SW 1271 (cell line): ENCODE measurements at places on chromosomes 3 and 15.
A peak's percentile ranks its signal among the peaks of the same experiment; 100 is the strongest.

- DNase-seq: no peak
Observed at GRCh38 chr3:129348734-129349133, 70.1 kb downstream of the HMCES start.

DNA sequence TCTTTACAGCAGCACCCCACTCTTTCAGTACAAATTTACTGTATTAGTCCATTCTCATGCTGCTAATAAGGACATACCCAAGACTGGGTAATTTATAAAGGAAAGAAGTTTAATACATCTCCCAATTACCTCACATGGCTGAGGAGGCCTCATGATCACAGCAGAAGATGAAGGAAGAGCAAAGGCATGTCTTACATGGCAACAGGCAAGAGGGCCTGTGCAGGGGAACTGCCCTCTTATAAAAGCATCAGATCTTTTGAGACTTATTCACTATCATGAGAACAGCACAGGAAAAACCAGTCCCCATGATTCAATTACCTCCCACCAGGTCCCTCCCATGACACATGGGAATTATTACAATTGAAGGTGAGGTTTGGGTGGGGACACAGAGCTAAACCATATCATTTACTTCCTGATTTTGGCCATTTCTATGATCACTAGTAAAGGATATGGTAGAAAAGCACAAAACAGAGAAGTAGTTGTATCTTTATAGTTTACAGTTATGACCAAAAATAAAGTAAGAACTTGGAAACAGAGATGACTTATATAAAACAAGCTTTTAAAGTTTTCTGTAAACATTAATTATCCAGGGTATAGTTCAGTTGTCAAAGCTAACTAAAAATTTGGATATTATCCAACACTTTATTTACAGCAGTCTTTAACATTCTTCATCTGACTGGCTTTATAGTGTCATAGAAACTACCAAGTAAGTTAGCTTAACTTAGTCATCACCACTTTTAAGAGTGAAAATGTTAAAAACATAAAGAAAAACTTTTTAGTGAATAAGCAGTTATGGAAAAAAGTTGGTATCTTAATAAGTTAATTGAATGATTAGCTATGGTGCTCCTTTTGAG is 40.2 kb downstream of the P2RY1 start:
- DNase-seq: no peak

- DNase-seq: peak; percentile 48
Observed at GRCh38 chr3:10263646-10264363, 15.5 kb downstream of the TATDN2 start.

- DNase-seq: peak; percentile 35
Observed at GRCh38 chr15:80480909-80481308, 76.7 kb downstream of the ARNT2 start.

- no peak for DNase-seq
Observed at GRCh38 chr15:68113273-68113672, 59.2 kb downstream of the PIAS1 start.

DNA sequence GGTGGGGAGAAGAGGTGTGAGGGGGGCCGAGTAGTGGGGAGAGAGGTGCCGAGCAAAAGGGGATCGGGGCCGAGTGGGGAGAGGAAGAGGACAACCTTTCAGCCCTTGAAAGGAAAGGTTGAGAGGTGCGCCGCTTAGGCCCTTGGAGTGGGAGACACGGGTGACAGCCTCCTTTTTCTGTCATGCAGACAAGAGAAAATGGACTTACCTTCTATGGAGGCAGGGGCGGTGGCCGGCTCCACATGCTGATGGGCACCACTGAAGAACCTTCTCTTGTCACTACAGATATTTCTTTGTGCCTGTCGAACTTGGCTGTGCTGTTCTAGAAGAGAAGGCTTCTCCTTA is 421 bp downstream of the KLHL18 start:
- DNase-seq: no peak

DNA sequence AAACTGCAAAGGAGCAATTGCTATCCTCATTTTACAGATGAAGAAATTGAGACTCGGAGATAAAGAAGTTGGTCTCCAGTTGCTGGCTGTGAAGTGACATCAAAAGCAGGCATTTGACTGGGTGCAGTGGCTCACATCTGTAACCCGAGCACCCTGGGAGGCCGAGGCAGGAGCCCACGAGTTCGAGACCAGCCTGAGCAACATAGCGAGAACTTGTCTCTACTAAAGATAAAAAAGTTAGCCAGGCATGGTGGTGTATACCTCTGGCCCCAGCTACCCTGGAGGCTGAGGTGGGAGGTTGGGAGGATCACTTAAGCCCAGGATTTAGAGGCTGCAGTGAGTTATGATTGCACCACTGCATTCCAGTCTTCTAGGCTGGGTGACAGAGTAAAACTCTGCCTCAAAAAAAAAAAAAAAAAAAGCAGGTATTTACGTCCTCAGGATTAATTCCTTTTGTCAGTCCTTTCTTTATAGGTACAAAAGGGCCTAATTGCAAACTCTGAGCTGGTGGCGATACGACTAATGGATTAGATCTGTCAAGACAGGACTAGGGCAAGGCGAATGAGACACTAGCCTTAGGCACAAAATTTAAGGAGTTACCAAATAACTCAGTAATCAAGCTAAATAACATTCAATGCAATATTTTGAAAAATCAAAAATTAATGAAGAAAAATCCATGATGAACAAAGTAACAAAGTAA is 5.9 kb upstream of the DNASE1L3 start:
- DNase-seq: no peak

DNA sequence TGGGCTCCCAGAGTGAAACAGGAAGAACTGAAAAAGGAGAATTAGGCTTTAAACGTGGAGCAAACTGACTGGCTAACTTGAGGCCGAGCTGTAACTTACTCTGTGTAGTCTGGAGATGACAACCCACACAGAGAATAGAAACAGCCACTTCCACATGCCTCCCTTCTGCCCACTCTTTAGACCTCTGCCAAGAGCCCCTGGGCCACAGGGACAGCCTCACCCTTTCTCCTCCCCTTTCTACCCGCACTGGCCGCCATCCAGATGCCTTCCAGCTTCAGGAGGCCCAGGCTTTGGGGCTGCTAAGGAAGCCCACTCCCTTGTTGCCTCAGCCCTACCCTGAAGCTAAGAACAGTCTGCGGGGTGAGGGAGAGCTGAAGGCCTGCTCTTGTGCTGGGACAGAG is 6.8 kb downstream of the ARHGAP31 start:
- no peak for DNase-seq

DNA sequence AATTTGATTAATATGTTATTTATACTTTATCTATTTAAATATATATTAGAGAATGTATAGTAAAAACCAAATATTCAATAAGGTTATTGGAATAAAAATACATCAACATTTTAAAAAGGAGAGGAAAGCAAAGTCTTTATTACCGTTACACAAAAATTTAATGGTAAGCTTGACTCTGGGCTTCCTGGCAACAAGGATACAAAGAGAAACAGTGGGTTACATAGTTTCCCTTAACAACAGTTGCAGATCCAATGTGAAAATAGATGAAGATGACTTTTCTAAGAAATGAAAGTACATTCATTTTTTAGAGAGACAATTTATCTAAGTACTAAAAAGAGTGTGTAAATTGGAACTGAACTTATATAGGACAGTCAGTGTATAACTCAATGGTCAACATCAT is 6.0 kb upstream of the PHLDB2 start:
- DNase-seq: no peak

DNA sequence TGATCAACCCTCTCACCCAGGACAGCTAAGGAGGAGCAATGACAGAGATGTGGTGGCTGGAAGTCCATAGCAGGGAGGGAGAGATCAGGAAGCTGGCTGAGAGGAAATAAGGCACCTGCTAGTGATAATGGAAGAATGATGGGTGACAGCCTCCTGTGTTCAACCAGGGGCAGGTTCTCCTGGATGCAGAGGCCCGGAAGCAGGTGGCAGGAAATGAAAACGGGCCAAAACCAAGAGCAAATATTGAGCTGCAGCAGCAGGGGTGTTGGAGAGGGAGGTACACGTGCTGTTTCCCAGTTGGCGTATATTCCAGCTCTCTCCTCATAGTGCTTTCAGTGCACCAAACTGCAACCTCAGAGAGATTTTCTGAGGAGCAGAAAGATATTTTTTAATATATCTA is 213.4 kb upstream of the TBL1XR1 start:
- DNase-seq: no peak

- DNase-seq: no peak
Observed at GRCh38 chr3:194487289-194488054, 670 bp upstream of the ATP13A3 start.

- no peak for DNase-seq
Observed at GRCh38 chr3:154584974-154585373, 155.0 kb upstream of the GPR149 start.

- no peak for DNase-seq
Observed at GRCh38 chr15:79673416-79674123, 223.2 kb downstream of the MTHFS start.

- DNase-seq: no peak
Observed at GRCh38 chr3:102761766-102762165, 327.0 kb downstream of the ZPLD1 start.

GRCh38 chr3:11539677-11540076 is 104.0 kb downstream of the VGLL4 start:
- no peak for DNase-seq

GRCh38 chr3:36820083-36820482 is 55.7 kb upstream of the DCLK3 start:
- DNase-seq: no peak

DNA sequence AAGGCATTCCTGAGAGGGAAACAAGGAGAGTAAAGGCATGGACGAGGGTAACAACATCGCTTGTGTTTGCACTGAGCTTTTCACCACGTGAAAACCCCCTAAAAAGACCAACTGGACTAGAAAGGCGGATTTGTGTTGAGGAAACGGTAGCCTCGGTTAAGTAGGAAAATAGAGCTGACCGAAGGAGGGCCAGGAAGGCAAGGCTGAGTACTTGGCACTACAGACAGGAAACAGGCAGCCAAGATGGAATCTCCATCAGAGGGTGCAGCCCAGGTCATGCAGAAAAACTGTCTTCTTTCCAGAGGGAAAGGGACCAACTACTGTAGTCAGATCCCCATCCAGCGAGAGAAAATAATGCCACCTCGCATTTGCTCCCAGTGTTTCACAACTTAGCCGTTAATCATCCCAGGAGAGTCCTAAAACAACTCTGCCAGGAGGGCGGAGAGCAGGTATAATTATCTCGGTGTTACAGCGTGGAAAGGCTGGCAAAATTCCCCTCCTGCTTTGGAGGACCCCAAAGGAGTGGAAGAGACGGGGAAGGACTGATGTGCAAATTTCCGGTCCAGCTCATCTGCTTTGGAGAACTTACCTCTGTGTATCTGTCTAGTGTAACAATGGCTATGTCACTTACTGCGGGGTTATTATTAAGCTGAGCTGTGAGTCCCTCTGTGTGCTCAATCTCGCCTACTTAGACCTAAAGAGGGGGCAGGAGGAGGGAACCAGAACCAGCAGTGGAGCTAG is 77.2 kb downstream of the MYO1E start:
- no peak for DNase-seq

DNA sequence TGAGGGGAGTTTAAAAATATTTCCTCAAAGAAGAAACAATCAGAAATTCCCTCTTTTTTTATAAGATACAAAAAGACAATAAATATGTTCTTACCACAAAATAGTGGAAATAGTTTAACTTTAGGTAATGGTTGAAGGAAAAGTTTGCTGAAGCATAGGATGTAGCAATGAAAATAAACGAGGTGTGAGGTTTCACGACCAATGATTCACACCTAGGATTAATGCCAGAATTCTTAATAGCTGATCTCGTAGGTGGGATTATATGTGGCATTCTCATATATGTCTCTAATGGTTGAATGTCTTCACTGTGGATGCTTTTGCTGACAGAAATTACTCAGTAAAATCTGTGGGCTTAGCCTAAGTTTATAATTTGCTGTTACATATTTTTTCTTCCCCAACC is 467.7 kb downstream of the FGF12 start:
- DNase-seq: no peak

GRCh38 chr3:37859354-37859753 is 2.3 kb upstream of the CTDSPL start:
- no peak for DNase-seq

DNA sequence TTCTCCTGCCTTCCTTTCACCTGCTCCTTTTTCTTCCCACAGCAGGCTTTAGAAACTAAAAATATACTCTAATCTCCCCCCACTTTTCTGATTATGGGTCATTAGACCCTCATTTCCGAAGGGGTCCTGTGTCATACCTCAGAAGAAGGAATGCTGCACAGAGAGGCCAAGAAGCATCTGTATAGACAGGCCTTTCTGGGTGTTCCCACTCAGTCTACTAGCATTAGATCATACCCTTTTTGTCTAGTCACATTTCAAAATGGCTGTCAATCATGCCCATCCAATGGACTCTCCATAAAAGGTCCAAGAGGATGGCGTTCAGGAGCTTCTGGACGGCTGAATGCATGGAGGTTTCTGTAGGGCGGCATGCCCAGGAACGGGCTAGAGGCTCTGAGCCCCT is 192.2 kb downstream of the SUCLG2 start:
- no peak for DNase-seq

GRCh38 chr3:157145606-157146322 is 14.2 kb downstream of the CCNL1 start:
- no peak for DNase-seq

- DNase-seq: no peak
Observed at GRCh38 chr15:73927003-73927475, 777 bp downstream of the LOXL1 start.

DNA sequence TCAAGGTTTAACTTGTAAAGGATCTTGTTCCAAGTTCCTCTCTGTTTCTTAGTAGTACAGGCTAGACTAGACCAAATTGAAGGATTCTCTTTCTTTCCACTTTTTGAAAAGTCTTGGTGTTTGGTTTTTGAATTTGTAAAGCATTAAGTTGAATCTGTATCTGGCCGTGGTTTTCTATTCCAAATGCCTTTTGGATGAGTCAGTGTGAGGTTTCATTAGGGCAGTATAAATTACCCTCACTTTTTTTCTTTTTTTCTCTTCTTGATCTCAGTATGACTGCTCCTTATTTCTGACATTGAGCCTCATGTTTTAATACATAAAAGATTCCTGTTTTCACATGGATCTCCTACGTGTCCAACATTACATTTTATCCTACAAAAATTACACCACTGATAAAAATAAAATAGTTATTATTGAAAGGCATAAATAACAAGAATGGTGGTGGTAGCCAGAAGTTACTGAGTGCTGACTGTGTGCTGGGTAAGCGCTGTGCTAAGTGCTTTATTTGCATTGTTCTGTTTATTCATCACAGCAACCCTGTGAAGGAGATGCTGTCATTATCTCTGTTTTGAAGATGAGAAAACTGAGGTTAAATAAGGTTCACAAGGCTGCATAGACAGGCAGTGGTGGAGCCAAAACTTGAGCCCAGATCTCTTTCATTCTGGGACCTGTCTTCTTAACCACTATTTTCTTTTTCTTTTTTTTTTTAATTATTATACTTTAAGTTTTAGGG is 48.3 kb downstream of the MITF start:
- peak; percentile 3 for DNase-seq
